ENCODE measurements at places on chromosomes 4 and X. TPM values are rescaled to one million over a fixed set of nuclear protein-coding genes. Genes with fewer than 3 reads are reported as not detected.

- no peak for DNase-seq
These were observed 142.9 kb downstream of the FRAS1 start for GRCh38 chr4:78199984-78200383.

- DNase-seq, result no peak
These were observed 32.5 kb downstream of the TLL1 start for GRCh38 chr4:165905405-165906027.

GRCh38 chr4:185395956-185396723 lies 416 bp upstream of the LRP2BP start:
- DNase-seq, result peak; percentile 97

- DNase-seq, result no peak
These were observed 16.3 kb downstream of the PROM1 start for GRCh38 chr4:16067515-16067914.

The NEUROG2 gene
- total RNA-seq, result not detected

Measured in colonic mucosa (tissue), 4 donors.